ENCODE measurements at places on chromosomes 7 and 10.

GRCh38 chr10:87640043-87640442 lies 19.6 kb upstream of the PAPSS2 start:
- no peak for DNase-seq

- DNase-seq = no peak
Observed at GRCh38 chr10:120776442-120776841, 74.7 kb upstream of the WDR11 start.

- DNase-seq = no peak
Observed at GRCh38 chr7:135757719-135758411, 9.3 kb upstream of the FAM180A start.

- DNase-seq = no peak
Observed at GRCh38 chr10:20891338-20891714, 5.8 kb downstream of the NEBL start.

- no peak for DNase-seq
Observed at GRCh38 chr10:120396228-120396627, 60.8 kb upstream of the PLPP4 start.

- no peak for DNase-seq
Observed at GRCh38 chr7:80443325-80443724, 68.5 kb downstream of the GNAT3 start.

GRCh38 chr7:33934391-33934790 lies 29.1 kb downstream of the BMPER start:
- DNase-seq = no peak

- DNase-seq = no peak
Observed at GRCh38 chr10:13327534-13327933, 20.6 kb downstream of the SEPHS1 start.

Data from T-helper 9 cell (primary cell).